ENCODE measurements at places on chromosomes 11 and 22.
A peak's percentile ranks its signal among the peaks of the same experiment; 100 is the strongest.

DNA sequence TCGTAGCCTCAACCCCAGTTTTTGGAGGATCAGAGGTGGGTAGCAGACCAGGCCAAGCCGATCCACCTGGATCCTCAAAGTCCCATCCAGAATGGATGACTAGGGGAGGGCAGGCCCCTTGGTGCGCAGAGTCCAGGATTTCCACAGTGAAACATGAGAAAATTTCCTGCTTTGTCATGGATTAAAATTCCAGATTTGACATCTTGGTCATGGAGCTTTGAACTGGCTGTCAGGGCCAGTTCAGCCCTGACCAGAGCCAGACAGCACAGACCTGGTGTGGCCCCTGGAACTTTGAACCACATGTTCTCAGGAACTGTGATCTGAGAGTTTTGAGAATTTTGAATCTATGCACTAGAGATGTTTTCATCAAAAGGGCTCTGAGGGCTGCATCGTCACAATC lies 177.5 kb downstream of the MN1 start:
- DNase-seq = no peak

DNA sequence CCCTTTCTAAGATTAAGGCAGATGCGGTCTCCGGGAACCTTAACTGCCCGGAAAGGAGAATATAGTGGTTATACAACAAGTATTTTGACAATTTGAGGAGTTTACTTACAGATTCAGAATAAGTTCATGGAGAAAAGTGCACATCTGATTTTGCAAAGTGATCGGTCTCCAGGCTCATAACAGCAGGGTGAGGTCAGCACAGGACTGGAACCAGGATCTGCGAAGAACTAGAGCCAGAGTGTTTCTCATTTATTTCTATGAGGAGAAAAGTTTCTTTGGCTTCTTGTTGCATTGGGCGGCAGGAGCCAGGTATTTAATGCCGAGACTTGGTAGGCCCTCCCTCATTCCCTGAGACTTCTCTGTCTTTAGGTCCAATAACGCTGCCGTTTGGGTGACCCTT lies 3.7 kb downstream of the ADAMTS15 start:
- DNase-seq = no peak

GRCh38 chr11:101880222-101880621 lies 34.6 kb upstream of the CEP126 start:
- peak; percentile 6 for DNase-seq

- DNase-seq = peak; percentile 35
These were observed 32.9 kb downstream of the SCUBE1 start for GRCh38 chr22:43310311-43310710.
